ENCODE measurements at places on chromosomes 12 and 14. TPM values are rescaled to one million over a fixed set of nuclear protein-coding genes. Genes with fewer than 3 reads are reported as not detected.

DNA sequence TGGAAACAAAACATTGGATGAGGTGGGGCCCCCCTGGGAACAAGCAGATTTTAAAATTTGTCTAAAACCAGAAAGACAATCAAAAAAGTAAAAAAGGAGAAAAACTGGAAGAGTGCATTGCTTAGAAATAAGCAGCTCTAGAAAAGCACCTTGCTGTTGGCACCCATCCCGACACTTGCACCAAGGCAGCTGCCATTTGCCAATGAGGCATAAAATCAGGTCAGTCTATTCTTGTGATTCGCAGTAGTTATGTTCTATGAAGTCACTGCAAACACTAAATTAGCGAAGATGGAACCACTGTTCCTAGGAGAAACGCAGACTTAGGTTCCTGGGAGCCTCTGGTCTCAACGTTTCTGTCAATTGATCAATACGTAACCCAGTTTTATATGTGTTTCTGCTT is 16.2 kb downstream of the VPS33A start:
- DNase-seq: no peak
- H3K27ac ChIP-seq: no peak overlapping the region
- peaks cover 4% of the 10 kb centered on the region for H3K4me1 ChIP-seq
- H3K4me3 ChIP-seq: no peak overlapping the region
- no peaks in the 10 kb centered on the region for H3K27me3 ChIP-seq

- no peak overlapping the region for H3K4me3 ChIP-seq
- peaks cover 15% of the 10 kb centered on the region for H3K27me3 ChIP-seq
- no peaks in the 10 kb centered on the region for H3K4me1 ChIP-seq
- no peaks in the 10 kb centered on the region for H3K36me3 ChIP-seq
- no peak overlapping the region for H3K27ac ChIP-seq
These were observed 9.9 kb downstream of the GPHB5 start for GRCh38 chr14:63308723-63309317.

DNA sequence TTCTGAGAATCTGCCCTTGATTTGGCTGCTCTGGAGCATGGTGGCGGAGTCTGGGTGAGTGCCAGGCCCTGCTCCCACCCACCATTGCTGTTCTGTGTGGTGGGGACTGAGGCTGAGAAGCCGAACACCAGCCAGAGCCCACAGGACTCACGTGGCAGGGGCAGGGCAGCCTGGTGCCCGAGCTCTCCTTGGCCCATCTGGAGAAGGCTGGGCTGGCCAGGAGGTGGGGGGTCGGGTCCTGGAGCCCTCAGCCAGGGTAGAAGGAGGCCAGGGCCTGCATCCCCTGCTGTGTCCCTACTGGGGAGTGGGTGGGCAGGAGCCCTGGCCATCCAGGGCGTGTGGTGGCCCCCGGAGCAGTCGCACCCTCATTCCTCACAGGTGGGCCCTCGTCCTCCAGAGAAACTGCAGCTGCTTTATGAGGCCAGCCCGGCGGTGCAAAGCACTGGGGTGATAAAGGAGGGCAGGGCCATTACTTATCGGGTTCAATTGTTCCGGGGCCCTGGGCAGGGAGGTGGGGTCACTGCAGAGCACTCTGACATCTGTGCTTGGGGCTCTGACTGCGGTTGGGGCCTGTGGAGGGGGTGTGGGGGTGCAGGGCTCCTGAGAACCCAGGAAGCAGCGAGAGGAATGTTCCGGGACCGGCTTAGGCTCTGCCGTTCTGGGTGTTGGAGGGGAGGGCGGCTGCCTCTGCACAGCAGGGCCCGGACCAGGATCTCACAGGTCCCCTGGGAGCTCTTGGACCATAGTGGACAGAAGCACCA is 217.5 kb upstream of the C14orf180 start:
- DNase-seq: no peak
- H3K36me3 ChIP-seq: no peaks in the 10 kb centered on the region
- H3K27me3 ChIP-seq: no peaks in the 10 kb centered on the region
- no peaks in the 10 kb centered on the region for H3K4me1 ChIP-seq
- H3K27ac ChIP-seq: no peak overlapping the region
- H3K4me3 ChIP-seq: no peak overlapping the region

GRCh38 chr12:112419297-112420133 is 768 bp downstream of the PTPN11 start:
- peak overlapping the region; percentile 91 for H3K4me3 ChIP-seq
- no peaks in the 10 kb centered on the region for H3K27me3 ChIP-seq
- peak overlapping the region; percentile 93 for H3K27ac ChIP-seq
- H3K4me1 ChIP-seq: peaks cover 47% of the 10 kb centered on the region
- DNase-seq: peak; percentile 42

- no peaks in the 10 kb centered on the region for H3K36me3 ChIP-seq
- H3K27me3 ChIP-seq: no peaks in the 10 kb centered on the region
- peaks cover 9% of the 10 kb centered on the region for H3K4me1 ChIP-seq
- no peak for DNase-seq
These were observed 3.5 kb downstream of the ULK1 start for GRCh38 chr12:131897875-131898274.

- H3K27ac ChIP-seq: peak within 1 kb of the TSS; percentile 30
- H3K27me3 ChIP-seq: peaks cover 11% of the 10 kb centered on the region
- H3K4me3 ChIP-seq: peak within 1 kb of the TSS; percentile 67
- H3K36me3 ChIP-seq: no peaks in the 10 kb centered on the region
- H3K4me1 ChIP-seq: peaks cover 16% of the 10 kb centered on the region
- peak; percentile 40 for DNase-seq
These were observed at the start of gene C12orf56 for GRCh38 chr12:64390275-64390851. Gene C12orf56 (minus strand): TSS chr12:64390758. CDS start chr12:64390565, 193 bp downstream.

- no peak for DNase-seq
- H3K27me3 ChIP-seq: no peaks in the 10 kb centered on the region
- no peaks in the 10 kb centered on the region for H3K4me1 ChIP-seq
- no peak overlapping the region for H3K4me3 ChIP-seq
- no peaks in the 10 kb centered on the region for H3K36me3 ChIP-seq
These were observed 408.9 kb downstream of the SOX5 start for GRCh38 chr12:23540572-23540971.

Gene OR4M1
- total RNA-seq: not detected

DNA sequence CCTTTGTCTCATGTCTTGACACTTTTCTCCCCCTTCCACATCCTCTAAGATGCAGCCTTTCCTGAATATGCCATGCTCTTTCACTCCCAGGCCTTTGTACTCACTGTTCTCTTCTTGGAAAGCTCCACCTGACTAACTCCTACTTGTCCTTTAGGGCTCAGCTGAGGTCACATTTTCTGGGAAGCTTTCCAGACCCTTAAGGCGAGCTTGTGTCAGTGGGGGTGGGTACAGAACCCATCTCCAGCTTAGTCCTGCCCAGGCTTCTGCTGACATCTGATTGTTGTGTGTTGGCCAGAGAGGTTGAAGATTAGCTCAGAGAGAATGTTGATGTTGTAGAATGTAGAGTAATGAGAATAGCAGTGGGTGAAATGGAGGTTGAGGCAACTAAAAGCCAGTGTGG is 2.9 kb upstream of the TSFM start:
- no peaks in the 10 kb centered on the region for H3K27me3 ChIP-seq
- no peak overlapping the region for H3K4me3 ChIP-seq
- H3K27ac ChIP-seq: no peak overlapping the region
- H3K36me3 ChIP-seq: peaks cover 16% of the 10 kb centered on the region
- DNase-seq: no peak

- H3K27ac ChIP-seq: no peak overlapping the region
- DNase-seq: no peak
- no peaks in the 10 kb centered on the region for H3K27me3 ChIP-seq
- no peaks in the 10 kb centered on the region for H3K4me1 ChIP-seq
- H3K4me3 ChIP-seq: no peak overlapping the region
These were observed 113.2 kb downstream of the DENND5B start for GRCh38 chr12:31477687-31478086.

DNA sequence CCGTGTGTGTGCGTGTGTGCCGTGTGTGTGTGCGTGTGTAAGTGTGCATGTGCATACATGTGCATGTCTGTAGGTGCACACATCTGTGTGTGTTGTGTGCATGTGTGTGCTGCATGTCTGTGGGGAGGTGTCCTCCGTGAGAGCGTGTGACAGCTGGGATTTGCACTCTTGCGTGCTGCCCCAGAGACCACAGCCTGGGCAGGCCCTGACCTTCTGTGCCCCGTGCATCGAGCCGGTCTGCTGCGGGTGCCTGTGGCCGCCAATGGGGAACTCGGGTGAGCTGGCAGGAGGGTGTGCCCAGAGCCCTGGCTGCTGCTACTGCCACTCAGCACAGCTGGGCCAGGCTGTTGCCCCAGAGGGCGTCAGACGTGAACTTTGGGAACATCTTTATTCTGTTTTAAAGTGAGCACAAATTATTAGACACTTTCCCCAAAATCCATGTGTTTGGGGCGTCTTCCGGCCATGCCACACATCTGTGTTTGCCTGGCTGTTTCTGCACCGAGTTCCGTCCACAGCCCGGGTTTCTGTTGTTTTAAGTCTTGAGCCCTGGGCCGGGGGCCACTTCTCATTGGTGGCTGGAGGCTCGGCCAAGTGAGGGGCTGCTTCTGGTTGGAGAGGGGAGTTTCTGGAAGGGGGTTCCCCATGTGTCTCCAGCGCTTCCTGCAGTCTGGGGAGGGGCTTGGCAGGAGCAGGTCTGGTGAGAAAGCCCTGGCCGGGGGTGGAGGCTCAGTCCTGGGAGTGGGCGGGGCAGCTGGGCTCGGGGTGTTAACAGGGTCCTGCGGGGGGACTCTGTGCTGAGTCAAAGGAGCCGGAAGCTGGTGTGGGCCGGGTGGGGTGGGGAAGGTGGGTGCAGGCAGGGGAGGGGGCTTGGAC is 7.6 kb downstream of the CEP170B start:
- no peak overlapping the region for H3K4me3 ChIP-seq
- DNase-seq: no peak

Gene TMCC3
- total RNA-seq: 0.25 TPM

GRCh38 chr12:45050751-45051571 is at the start of gene DBX2:
Gene DBX2 (minus strand): TSS chr12:45051099. CDS start chr12:45050927, 172 bp downstream.
- no peaks in the 10 kb centered on the region for H3K36me3 ChIP-seq
- H3K27me3 ChIP-seq: peaks cover 49% of the 10 kb centered on the region
- peak within 1 kb of the TSS; percentile 47 for H3K4me3 ChIP-seq
- peak; percentile 2 for DNase-seq

Gene USP44
- 15.2 TPM for total RNA-seq

Gene CDKL1
- 3.3 TPM for total RNA-seq

- H3K27me3 ChIP-seq: peaks cover 26% of the 10 kb centered on the region
- no peaks in the 10 kb centered on the region for H3K4me1 ChIP-seq
- H3K36me3 ChIP-seq: peaks cover 6% of the 10 kb centered on the region
- no peak for DNase-seq
- no peak overlapping the region for H3K27ac ChIP-seq
These were observed 12.6 kb upstream of the PLD4 start for GRCh38 chr14:104912053-104912452.

Gene PCED1B
- 117 TPM for total RNA-seq

DNA sequence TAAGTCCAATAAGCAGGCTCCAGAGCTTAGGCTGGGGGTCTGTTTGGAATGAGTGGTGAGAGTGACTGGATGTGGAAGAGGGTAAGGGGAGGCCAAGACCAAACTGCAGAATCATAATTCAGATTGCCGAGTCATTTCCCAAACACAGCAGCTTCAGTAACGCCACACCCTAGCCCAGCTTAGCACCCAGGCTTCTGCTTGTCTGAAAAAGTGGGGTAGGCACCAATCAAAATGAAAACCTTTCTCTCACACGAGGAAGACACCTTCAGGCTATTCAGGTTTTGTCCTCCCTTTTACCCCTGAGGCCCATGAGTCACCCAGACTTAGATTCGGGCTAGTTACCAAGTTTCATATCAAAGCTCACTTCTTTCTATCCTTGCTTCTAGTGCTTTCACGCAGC is 306.1 kb downstream of the DAD1 start:
- H3K27ac ChIP-seq: no peak overlapping the region
- DNase-seq: no peak
- no peaks in the 10 kb centered on the region for H3K36me3 ChIP-seq
- no peaks in the 10 kb centered on the region for H3K27me3 ChIP-seq

Gene ENDOU
- not detected for total RNA-seq

DNA sequence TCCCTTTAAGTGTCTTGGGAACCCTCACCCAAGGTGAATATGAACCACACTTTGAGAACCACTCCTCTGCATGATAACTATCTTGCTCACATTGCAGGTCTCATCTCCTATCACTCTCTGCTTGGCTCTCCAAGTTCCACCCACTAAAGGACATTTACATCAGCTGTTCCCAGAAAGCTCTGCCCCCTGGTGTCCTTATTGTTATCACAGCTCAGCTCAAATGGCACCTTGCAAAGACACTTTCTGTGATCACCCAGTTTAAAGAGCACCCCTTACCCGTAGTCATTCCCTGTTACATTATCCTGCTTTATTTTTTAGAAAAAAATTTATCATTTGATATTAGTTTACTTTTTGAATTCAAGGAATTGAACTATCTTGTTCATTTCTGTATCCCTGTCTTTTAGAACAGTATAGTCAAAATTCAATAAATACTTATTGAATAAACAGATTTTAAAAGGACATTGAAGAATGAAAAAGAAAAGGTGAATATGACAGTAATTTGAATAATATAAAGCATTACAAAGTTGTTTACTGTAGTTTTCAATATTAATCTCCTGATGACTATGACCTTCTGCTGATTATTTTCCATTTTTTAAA is 20.5 kb upstream of the GUCY2C start:
- H3K4me3 ChIP-seq: no peak overlapping the region
- no peak overlapping the region for H3K27ac ChIP-seq
- peak; percentile 69 for DNase-seq
- H3K36me3 ChIP-seq: no peaks in the 10 kb centered on the region

- no peaks in the 10 kb centered on the region for H3K27me3 ChIP-seq
- DNase-seq: no peak
- peaks cover 17% of the 10 kb centered on the region for H3K4me1 ChIP-seq
- H3K36me3 ChIP-seq: no peaks in the 10 kb centered on the region
- no peak overlapping the region for H3K4me3 ChIP-seq
These were observed 173.5 kb downstream of the CHST11 start for GRCh38 chr12:104630230-104630670.

Gene ABCC9
- not detected for total RNA-seq

DNA sequence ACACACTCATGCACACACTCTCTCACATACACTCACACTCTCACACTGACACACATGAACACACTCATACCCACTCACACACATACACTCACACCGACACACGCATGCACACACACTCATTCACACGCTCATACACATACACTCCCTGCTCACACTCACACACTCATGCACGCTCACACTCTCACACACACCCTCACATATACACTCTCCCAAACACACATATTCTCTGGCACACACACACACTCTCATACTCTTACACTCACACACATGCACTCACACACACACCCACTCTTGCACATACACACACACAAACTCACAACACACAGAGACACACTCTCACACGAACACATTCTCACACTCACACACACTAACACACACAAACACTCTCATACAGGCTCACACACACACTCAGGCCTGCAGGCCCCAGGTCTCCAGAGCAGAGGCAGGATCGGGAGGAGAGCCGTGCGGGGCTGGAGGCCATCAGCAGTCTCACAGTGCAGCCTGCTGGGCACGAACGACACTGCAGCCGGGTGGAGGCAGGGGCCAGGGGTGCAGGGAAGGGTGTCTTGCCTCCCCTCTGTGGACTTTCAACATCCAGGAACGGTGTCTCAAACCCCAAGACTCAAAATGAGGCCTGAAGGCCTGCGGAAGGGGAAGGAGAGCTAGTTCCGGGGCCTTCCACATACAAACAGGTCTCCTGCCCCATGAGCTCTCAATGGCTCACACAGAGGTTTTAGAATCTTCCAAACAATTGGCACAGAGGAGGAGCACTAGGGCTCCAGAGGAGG is 148.7 kb downstream of the ANO2 start:
- no peak overlapping the region for H3K4me3 ChIP-seq
- no peaks in the 10 kb centered on the region for H3K4me1 ChIP-seq
- H3K36me3 ChIP-seq: no peaks in the 10 kb centered on the region
- H3K27me3 ChIP-seq: no peaks in the 10 kb centered on the region

Gene TAS2R20
- total RNA-seq: 1.6 TPM

- DNase-seq: no peak
- peaks cover 20% of the 10 kb centered on the region for H3K4me1 ChIP-seq
- H3K27ac ChIP-seq: no peak overlapping the region
- H3K36me3 ChIP-seq: no peaks in the 10 kb centered on the region
- peaks cover 8% of the 10 kb centered on the region for H3K27me3 ChIP-seq
- no peak overlapping the region for H3K4me3 ChIP-seq
These were observed 3.0 kb upstream of the TESC start for GRCh38 chr12:117101953-117102799.

All from activated CD8-positive, alpha-beta T cell treated with anti-CD3 and anti-CD28 coated beads for 36 hours (primary cell).